CD4-positive, alpha-beta T cell treated with Interleukin-10 for 1 hour (primary cell): ENCODE measurements at places on chromosomes 5 and 9.

GRCh38 chr5:150144879-150145278 is 10.8 kb downstream of the PDGFRB start:
- DNase-seq, result no peak

DNA sequence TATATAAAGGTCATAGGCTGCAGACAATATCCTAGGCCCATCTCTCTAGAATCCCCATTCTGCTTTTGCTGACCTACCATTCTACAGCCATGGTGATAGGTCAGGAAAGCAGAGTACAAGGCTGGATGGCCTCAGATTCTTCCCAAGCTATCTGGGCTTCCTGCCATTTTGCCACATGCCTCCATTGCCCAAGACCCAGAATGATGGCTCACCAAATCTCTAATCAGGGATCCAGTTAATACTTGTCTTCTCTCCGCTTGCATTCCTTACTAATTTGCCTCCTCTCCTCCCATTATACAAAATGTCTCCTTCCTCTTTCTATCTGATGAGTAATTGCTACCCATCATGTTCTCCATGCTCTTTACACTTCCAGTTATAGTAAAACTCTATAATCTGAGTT is 22.7 kb upstream of the NDUFS4 start:
- no peak for DNase-seq

DNA sequence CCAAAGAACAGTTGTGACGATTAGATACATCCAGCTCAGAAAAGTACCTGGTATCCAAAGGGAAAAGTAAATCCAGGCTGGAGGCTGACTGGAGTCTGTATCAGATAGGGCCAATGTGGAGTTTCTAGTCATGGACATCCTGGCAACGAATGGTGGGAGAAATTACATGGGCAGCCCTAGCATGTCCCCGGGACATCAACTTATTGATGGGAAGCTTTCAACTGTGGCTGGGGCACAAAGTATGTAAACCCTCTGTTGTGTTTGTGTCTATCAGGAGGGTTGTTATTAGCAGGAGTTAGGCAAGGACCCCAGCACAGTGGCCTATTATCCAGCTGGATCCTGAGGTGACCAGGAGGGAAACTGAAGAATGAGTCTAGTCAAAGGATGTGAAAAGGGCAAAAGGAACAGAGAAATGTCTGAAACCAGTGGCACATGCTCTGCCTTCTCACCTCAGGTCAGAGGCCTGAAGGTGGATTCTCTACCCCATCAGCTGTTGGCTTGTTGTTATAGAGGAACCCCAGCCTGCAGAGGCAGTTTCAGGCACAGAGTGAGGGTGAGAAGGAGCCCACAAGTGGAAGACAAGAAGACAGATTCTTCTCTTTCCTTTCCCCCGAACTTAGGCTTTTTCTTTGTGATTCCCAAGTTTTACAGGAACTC is 19.9 kb downstream of the IFNW1 start:
- no peak for DNase-seq

DNA sequence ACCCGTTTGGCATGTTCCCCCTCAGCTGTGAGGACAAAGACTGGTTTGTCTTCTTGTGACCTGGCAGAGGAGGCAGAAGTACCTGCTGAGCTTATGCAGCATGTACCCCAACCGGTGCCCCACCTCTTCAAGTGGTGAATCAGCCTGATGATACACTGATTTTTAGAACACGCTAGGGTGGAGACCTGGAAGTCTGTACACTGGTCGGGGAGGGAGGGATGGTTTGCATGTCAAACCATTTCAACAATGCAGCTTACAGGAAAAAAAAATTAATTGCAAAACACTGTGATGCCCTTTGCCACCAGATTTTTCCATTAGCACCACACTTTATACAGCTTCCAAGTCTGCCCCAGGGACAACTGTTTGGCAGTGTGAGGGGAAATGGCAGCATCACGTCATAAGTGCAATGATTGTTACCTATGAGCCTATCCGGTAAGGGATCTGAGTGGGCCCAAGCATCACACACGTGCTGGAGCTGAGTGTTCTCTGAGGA is 155.1 kb upstream of the DMRT1 start:
- DNase-seq, result no peak

GRCh38 chr5:138762110-138762509 is 8.9 kb downstream of the CTNNA1 start:
- DNase-seq, result no peak

DNA sequence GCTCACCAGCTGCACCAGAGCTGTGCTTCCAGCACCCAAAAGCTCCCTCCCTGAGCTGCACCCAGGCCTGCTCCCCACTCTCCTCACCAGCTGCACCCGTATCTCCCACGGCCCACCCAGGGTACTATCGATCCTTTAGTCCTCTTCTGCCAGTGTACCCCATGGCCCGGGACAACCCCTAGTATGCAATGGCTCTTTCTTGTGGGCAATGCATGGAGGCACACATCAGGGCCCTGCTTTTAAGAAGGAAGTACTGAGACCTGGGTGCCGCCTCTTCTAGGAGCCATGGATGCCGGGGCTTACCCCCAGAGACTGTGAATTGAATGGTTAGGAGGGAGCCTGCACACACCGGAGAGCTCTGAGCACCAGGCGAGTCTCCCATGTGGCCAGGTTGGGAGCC is 49.5 kb downstream of the TENT4A start:
- no peak for DNase-seq

DNA sequence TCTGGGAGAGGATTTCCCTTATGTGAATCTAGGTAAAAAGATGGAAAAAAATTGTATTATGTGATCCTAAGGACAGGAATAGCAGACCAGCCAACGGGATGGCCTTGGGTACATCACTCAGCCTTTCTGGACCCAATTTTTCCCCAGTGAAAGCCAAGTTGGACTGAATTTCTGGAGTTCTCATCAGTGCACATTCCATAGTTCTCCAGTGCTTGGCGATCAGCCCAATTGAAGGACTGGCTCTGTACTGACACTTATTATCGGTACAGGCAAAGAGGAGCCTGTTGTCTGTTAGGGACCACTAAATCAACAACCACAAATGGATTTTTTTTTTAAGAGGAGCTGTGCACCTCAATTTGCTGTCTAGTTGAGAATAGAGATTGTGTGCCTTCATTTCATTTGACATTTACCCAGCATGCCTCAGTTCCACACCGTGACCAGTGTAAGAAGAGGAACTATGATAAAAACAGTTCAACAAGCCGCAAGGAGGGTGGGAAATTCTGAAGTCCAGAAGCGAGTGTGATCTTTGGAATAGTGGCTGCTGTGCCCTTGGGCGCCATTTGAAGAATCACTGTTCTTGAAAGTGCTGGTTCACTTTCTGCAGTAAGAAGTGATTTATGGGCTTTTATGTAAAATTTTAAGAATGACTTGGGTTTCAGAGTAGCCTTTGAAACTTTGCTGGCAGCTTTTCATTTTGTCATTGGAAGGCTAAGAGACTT is 8.0 kb downstream of the ARL10 start:
- no peak for DNase-seq
